ENCODE measurements at places on chromosomes 3 and 15.

DNA sequence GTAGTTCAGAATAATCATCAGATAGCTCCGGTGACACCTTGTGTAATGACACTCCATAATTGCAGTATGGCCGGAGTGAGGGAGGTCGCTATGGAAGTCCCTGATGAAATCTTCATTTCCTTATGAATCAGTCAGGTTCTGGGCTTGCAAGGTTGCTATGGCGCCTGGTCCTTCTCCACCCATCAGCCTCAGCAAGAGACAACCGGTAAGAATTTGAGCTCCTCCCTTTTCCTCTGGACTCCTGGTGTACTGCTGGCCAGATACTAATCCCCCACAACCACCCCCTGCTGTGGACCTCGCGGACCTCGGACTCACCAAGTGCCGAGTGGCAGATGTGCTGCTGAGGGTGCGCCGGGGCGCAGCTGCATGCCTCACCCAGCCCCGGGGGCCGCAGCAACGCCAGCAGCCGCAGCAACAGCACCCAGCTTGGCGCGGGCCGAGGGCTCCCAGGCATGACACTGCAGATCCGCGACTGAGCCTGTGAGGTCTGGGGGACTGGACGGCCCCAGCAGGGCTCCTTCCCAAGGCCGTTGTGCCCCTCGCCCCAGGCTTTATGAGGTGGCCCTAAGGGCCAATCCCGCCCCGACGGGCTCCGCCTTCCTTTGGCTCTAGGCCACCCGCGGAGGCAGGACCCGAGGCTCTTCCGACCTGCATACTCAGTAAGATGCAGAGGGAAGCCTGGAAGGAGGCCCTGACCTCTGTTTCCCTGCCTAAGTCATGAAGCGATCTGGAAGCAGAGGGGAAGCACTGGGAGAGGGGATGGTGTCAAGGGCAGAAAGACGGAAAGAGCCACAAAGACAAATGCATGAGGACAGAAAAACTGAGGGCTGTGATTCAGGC, at the start of gene TIMP4:
Gene TIMP4 (minus strand): TSS at position 526 of the 840 bp plus-strand sequence. CDS start 72 bp downstream, at position 454.
- no peak for DNase-seq

GRCh38 chr3:4950351-4950784, 28.9 kb upstream of the BHLHE40 start:
- no peak for DNase-seq

DNA sequence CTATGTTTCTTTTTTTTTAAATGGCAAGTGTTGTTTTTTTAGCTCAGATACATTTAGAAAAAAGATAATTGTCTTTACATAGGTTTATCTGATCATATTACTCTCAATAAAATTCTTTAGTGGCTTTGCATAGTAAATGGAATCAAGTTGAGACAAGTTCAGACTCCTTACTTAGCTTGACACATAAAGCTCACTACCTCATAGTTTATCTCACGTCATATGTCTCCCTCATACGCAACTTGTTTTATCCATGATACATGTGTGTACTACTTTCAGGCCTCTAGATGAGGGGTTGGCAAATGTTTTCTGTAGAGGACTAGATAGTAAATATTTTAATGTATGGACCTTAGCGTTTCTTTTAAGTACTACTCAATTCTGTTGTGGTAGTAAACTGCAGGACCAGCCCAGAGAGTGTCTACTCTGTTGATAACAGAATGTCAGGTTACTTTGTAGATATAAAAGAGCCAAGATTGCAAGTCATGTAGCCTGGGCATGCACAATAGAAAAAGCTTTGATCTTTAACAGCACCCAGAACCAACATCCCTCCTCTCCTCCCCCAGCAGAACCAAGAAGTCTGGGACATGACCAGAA, 28.2 kb upstream of the MGA start:
- DNase-seq: no peak

GRCh38 chr3:31576521-31576920, 43.8 kb downstream of the STT3B start:
- DNase-seq: no peak

DNA sequence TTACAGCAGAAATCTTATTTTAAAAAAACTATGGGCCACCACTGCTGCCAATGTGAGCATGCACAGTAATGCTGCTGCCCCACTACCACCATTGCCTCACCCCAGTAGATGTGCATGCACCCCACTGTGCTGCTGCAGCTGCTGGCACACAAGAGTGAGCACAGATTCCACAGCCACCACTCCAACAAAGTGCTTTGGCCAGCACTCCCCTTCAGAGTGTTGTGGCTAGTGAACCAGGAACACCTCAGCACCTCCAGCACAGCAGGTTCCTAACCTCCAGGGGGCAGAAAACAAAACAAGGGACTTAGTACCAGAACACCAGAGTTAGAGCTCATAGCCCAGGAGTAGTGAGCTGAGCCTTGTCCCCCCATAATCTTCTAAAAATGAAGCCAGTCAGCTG, 629.6 kb downstream of the PYDC2 start:
- DNase-seq: no peak

- DNase-seq: no peak
Observed at GRCh38 chr15:47398594-47398993, 318.7 kb upstream of the SEMA6D start.

DNA sequence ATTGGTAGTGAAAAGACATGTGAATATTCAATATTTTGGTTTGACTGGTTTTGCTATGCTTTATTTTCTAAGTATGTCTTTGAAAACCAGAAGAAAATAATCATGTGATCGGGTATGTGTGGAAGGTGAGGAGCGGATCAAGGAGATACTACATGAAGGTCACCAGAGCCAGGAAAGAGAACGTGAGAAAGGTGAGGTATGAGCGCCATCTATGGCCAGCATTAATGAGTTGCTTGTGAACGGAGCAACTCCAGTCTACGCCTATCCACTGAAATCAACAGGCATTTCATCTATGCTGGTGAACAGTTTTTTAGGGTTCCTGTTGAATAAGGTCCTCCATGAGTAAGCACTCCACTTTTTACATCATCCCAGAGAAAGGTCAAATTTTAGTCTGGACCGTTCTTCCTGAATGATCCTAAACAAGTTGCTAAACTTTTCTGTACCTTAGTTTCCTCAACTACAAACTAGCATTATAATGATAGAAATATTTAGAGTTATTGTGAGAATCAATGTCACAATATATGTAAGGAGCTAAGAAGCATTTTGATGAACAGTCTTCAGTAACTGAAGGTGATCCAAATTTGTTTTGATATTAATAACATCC, 1435.2 kb upstream of the CADM2 start:
- DNase-seq: no peak

- no peak for DNase-seq
Observed at GRCh38 chr3:167992381-167992780, 103.3 kb downstream of the GOLIM4 start.

DNA sequence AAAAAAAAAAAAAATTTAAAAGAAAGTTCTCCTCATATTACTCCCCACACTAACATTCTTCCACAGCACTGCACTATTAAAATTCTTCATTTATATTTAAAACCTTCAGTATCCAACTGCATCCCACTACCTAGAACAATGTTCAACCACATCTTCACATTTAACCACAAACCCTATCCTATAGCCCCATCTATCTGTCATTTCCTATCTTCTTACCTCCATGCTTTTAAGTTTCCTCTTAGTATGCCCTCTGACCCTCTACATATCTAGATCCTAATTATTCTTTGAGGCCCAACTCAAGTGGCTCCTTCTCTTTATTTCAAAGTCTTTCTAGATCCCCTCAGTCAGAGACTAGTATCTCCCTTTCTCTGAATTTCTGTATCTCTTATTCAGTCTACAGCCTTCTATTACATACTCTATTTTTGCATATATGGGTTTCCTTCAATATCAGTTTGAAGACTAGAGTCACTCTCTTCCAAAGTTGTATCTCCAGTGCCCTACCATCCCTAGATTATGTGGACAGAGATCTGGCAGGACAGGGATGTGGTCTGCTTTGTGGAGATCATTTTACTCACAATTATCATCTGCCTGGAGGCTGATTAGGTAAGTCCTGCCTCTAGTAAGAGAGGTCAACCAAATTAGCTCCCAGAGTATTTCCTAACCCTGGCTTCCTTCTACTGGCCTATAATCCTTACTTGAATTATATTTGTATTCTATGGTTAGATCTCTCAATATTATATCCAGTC, 1.4 kb downstream of the CIAO2A start:
- no peak for DNase-seq

- no peak for DNase-seq
Observed at GRCh38 chr3:72559385-72559784, 288.9 kb downstream of the SHQ1 start.

DNA sequence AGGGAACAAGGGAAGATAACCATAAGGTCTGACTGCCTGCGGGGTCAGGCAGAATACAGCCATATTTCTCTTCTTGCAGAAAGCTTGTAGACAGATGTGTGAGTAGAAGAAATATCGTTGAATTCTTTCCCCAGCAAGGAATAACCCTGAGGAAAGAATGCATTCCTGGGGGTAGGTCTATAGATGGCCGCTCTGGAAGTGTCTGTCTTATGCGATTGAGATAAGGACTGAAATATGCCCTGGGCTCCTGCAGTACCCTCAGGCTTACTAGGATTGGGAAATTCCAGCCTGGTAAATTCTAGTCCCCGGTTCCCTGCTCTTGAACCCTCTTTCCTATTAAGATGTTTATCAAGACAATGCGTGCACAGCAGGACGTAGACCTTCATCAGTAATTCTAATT, 15.8 kb upstream of the SST start:
- DNase-seq: no peak

GRCh38 chr15:31243895-31244294, 82.7 kb upstream of the KLF13 start:
- no peak for DNase-seq

DNA sequence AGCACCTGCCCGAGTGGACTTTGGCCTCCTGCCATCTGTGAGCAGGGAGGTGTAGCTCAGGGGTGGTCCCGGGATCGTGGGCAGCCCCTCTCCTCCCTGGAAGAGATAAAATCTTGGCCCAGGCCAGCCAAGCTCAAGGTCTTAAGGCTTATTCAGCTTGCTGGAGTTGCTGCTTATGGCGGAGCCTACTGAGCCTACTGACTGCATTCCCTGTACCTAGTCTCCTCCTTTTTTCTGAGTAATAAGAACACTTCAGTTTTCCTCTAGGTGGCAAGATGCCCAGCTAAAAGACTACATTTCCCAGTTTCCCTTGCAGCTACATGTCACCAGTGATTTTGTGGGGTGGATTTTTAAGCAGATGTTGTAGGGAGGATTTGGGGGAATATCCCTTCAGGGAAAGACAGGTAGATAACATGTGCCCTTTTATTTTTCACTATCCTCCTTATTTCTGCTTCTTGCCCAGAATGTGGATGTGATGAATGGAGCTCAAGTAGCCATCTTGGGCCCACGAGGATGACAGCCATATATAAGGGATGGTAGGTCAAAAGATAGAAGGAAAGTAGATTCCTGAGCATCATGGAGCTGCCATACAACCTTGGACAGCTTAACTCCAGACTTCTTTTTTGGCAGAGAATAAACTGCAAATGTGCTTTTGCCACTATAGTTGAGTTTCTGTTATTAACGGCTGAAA, 41.4 kb upstream of the INSYN1 start:
- no peak for DNase-seq

- DNase-seq: peak; percentile 46
Observed at GRCh38 chr3:43194490-43195114, 88.7 kb upstream of the POMGNT2 start.

DNA sequence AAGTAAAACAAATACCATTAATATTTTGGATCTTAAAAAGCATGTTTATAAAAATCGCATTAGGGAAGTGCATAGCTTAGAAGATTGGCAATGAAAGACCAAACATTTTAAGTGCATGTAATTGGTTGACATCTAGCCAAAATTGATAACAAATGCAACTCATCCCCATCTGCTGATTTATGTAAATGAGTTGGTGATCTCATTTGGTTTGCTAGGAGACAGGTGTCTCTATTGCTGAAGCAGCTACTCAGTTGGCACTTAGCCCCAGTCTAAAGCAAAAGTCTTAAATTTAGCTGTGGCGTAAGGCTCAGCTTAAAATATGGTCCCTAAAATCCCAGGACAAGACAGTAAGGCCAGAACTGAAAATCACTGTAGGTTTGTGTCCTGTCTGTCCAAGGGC, 113.5 kb upstream of the CHL1 start:
- DNase-seq: no peak

- DNase-seq: no peak
Observed at GRCh38 chr15:48624700-48625099, 20.8 kb downstream of the FBN1 start.

DNA sequence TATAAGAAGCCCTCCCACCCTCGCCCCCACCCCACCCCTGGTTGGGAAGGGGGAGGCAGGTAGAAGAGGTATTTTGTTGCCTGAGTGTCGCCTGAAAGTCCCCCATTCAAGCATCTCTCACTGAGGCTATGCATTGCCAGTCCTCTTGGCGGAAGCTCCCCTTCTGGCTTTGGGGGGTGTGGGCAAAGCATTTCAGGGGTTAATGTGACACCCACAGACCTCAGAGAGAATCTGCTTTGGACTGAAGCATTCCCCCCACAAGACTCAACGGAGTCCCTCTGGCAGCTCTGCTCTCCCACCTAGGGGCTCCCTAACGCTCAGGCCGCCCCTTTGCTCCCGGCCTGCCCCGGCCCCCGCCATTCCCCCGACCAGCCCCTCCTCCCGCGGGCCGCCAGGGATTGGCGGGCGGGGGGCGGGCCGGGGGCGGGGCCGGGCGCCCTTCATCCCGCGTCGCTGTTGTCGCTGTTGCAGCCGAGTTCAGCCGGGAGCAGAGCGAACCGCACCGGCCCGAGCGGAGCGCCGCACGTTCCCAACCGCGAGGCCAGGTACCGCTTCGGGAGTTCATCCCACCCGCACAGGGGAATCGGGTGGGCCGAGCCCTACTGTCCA, at the start of gene SLC38A3:
Gene SLC38A3 (plus strand): TSS at position 468 of the 609 bp plus-strand sequence. CDS start 8,929 bp downstream, outside the sequence.
- no peak for DNase-seq

GRCh38 chr15:74787251-74788041, 5.6 kb downstream of the CSK start:
- peak; percentile 90 for DNase-seq

- DNase-seq: no peak
Observed at GRCh38 chr3:42102571-42102970, 11.4 kb downstream of the TRAK1 start.

DNA sequence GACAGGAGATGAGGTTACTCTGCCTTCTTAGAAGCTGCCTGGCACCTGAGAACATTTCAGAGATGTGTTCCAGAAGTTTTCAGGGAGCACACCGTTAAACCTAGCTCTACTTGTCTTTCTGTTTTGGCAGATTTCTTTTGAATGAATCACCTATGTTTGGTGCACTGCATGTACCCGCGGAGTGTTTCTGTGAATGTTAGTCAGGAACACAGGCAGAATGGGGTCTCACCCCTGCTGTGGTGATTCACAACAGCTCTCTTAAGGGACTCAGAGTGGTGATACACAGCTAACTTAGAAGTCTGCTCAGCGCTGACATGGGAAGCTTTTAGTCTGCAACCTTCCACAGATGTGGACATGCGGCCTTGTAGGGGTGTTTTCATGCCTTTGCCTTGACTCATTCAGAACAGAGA, 24.0 kb downstream of the TSEN2 start:
- no peak for DNase-seq

Measured in activated T-cell treated with anti-CD3 and anti-CD28 coated beads, Interleukin-2, amount 50 U/mL, for 24 hours (primary cell).